ENCODE measurements at places on chromosomes 3 and 15. TPM values are rescaled to one million over a fixed set of nuclear protein-coding genes. Genes with fewer than 3 reads are reported as not detected.
A peak's percentile ranks its signal among the peaks of the same experiment; 100 is the strongest.

TEX9 gene
- total RNA-seq = 11.5 TPM

MLF1 gene
- 12.7 TPM for total RNA-seq

WDR49 gene
- 0.39 TPM for total RNA-seq

FXR1 gene
- total RNA-seq = 166 TPM

DNA sequence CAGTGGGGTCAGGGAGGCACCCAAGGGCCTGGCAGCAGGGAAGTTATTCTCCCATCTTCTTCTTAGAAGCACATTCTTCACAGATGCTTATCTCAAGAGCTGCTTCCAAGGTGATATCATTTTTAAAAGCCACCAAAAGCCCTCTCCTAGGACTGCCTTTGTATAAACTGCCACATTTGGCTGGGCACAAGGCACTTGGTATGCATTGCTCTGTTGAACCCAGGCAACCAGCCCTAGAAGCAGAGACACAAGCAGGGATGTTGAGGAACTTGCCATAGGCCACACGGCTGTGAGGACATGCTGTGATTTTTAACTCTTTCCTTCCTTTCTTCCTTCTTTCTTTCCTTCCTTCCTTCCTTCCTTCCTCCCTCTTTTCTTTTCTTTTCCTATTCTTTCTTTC is 7.4 kb upstream of the SLC6A1 start:
- no peak for DNase-seq
- no peak overlapping the region for H3K27ac ChIP-seq
- H3K36me3 ChIP-seq = no peaks in the 10 kb centered on the region
- H3K4me3 ChIP-seq = no peak overlapping the region

DNA sequence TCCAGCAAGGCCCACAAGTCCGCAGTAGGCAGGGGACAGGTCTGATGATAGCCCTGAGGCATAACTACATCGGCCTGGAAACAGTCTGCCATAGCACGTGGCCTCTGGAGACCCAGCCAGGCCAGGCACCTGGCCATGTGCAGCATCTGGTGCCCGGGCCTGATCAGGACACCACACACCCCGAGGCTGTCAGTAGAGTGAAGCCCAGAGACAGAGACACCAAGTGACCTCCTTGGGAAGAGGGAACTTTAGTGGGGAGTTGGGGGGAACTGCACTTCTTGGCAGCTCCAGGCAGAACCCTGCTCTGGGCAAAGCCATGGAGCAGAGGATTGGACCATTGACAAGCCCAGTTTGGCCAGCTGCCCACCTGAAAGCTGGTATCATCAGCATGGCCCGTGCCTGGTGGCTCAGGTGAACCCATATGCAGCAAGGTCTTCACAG is 1.2 kb downstream of the SHISA5 start:
- H3K4me1 ChIP-seq = peaks cover 3% of the 10 kb centered on the region
- no peaks in the 10 kb centered on the region for H3K36me3 ChIP-seq
- H3K4me3 ChIP-seq = no peak overlapping the region
- H3K27me3 ChIP-seq = no peaks in the 10 kb centered on the region
- no peak overlapping the region for H3K27ac ChIP-seq
- DNase-seq = peak; percentile 89

- DNase-seq = no peak
- no peaks in the 10 kb centered on the region for H3K4me1 ChIP-seq
- H3K4me3 ChIP-seq = no peak overlapping the region
- no peaks in the 10 kb centered on the region for H3K36me3 ChIP-seq
Measured at GRCh38 chr3:43221076-43221475, 65.3 kb upstream of the SNRK start.

DNA sequence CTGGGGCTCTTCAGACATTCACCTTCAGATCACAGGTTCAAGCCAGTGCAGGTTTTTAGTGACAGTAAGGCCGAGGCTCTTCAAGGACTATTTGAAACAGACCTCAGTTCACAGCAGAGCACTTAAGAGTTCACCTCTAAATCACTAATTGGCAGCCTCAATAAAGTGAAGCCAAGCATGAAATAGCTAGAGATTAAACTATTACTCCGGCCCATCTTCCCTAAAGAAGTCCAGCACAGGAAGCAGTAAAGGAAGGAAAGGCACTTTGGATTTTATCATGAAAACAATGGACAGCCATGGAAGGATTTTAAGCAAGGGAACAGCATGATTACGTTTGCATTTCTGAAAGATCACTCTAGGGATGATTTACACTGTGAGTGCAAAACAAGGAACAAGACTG is 27.6 kb upstream of the ARL6 start:
- H3K27me3 ChIP-seq = no peaks in the 10 kb centered on the region
- H3K4me1 ChIP-seq = no peaks in the 10 kb centered on the region
- H3K27ac ChIP-seq = no peak overlapping the region
- H3K36me3 ChIP-seq = no peaks in the 10 kb centered on the region
- no peak for DNase-seq

DNA sequence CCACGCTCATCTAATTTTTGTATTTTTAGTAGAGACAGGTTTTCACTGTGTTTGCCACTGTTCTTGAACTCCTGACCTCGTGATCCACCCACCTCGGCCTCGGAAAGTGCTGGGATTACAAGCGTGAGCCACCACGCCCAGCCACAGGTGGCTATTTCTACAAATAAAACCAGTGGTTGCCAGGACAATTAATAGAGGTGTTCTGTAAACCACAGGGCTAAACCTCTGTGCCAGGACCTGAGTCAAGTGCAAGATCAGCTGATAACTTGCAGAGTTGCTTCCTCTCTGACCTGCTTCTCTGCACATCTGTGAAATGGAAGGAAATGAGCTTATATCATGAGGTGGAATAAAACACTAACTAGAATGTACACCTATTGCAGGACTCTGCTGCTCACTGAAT is 72.8 kb downstream of the CD200R1L start:
- no peak overlapping the region for H3K27ac ChIP-seq
- no peak overlapping the region for H3K4me3 ChIP-seq
- DNase-seq = no peak
- peaks cover 6% of the 10 kb centered on the region for H3K27me3 ChIP-seq

DNA sequence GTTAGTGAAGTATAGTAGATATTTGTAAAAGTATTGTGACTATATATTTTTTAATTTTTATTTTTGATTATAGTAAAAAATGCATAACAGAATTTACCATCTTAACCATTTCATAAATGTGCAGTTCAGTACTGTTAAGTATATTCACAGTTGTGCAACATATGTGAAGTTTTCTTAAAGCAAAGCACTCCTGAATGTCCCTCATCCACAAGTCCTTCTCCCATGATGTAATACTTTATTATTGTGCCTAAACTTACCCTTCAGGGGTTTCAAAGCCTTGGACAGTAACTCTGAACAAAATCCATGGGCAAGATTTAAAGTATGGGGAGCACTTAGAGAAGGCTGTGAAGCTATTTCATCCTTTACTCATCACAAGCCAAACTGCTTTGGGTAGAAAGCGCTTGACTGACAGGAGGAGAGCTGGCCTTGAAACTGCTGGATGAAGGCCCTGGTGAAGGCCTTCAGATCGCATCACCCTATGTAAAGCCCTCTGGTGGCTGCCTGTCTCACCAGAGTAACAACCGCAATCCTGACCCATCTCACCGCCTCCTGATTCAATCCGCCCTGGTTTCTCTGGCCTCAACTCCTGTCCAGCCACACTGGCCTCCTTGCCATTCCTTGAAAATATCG is 28.0 kb downstream of the LSM3 start:
- no peak overlapping the region for H3K27ac ChIP-seq
- H3K4me1 ChIP-seq = peaks cover 42% of the 10 kb centered on the region
- H3K27me3 ChIP-seq = no peaks in the 10 kb centered on the region
- no peak overlapping the region for H3K4me3 ChIP-seq
- no peak for DNase-seq

DNA sequence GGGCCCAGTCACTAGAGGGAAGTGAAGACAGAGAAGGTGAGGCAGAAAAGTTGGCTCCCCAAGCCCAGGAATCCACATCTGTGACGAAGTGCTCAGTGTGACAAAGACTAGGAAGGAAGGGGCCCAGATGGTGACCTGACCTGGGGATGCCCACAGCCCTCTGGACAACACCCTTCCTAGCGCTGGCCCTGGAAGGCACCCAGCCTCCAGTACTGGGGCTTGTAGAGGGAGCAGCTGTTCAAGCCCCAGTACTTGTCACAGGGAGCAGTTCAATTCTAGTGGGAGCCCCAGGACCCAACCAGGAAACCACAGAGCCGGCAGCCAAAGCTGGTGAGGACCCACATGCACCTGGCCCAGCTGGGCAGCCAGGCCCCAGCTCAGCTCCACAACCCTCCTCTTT is 190.8 kb downstream of the XXYLT1 start:
- no peak overlapping the region for H3K27ac ChIP-seq
- no peak overlapping the region for H3K4me3 ChIP-seq
- H3K27me3 ChIP-seq = no peaks in the 10 kb centered on the region

DNA sequence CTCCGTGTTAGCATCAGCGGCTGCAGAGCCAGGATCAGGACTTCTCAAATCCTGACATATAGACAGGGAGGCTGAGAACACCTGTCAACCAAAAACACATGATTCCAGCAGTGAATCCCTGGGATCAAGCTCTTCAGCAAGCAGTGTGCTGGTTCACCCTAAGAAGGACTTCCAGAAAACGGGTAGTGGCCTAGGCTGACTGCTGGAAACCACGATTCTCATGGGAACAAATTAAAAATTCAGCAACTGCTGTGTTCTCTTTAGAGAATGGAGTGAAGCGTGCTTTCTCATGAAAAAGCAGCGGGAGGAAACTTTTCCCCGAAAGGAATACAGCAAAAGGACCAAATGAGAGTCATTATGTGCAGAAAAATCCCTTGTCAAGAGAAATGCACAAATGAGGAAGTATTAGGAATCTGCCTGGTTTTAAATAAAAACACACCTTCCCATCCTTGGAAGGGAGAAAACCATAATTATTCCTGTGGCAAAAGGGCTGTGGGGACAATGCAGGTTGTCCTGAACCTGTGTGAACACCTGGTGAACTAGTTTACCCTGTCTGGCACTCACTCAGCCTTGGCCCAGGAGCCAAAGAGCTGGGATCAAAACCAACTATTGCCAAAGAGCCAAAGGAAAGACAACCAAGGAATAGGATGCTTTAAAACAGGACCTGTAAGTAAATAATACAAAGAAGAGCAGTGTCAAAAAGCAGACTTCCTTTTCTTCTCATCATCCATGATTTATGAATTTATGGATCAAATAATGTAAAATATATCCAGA is 13.4 kb downstream of the IL12A start:
- H3K27me3 ChIP-seq = no peaks in the 10 kb centered on the region
- no peak overlapping the region for H3K27ac ChIP-seq
- no peak for DNase-seq
- no peak overlapping the region for H3K4me3 ChIP-seq
- no peaks in the 10 kb centered on the region for H3K4me1 ChIP-seq

DNA sequence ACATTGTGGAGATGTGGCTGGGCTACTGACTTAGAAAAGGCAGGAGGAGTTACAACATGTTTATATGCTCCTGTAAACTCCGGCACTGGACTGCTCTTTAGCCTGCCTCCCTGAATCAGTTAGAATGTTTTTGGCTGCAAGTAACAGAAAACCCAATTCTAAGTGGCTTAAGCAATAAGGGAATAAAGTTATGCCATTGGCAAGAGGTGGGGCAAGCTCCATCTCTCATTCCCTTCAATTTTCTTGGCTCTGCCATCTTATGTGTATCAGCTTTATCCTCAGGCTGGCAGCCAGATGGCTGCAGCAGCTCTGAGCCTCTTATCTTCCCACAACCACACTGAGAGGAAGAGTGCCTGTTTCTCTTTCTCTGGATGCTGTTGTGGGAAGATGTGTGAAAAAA is 22.4 kb upstream of the MEIS2 start:
- H3K36me3 ChIP-seq = no peaks in the 10 kb centered on the region
- DNase-seq = peak; percentile 26
- no peak overlapping the region for H3K4me3 ChIP-seq
- H3K4me1 ChIP-seq = peaks cover under 1% of the 10 kb centered on the region
- no peak overlapping the region for H3K27ac ChIP-seq

DNA sequence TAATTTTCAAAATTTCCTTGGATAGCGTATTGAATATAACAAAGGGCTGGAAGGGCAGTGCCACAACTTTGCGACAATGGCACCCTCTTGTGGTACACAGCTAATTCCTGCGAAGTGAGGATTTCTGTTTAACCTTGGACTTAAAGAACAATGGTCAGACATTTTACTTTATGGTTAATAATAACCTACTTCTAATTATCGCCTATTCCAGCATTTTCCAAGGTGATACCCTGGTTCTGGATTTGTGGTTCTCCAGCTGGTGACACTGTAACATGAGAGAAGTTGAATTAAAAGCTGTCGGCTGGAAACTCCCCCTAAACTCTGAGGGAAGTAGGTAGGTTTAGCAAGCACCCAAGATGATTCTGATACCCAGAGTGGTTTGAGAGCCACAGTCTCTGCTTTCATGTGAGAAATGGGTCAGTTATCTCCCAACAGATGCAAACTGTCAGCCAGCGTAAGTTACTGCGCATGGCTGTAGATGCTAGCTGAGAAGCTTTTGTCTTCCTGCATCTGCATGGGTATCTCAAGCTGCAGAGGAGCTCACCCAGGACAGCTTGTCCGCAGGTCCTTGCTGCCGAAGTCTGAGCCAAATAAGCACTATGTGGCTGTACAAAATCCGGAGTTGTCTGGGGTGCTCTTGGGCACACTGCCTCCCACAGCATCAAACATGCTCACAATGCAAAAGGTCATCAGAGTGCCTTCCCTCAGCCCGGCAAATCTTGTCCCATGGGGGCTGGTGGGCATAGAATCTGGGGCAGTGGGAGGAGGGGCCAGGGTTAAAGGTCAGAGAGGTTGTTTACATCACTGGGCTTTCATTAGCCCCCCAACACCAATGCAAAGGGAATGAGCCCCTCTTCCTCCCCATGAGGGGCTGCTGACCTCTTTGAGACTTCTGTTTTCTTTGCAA is 6.6 kb upstream of the CHSY1 start:
- no peaks in the 10 kb centered on the region for H3K27me3 ChIP-seq
- DNase-seq = peak; percentile 88
- no peak overlapping the region for H3K4me3 ChIP-seq

- no peak overlapping the region for H3K4me3 ChIP-seq
- H3K36me3 ChIP-seq = no peaks in the 10 kb centered on the region
- H3K27me3 ChIP-seq = no peaks in the 10 kb centered on the region
Measured at GRCh38 chr15:91889111-91889815, 35.8 kb downstream of the SLCO3A1 start.

DNA sequence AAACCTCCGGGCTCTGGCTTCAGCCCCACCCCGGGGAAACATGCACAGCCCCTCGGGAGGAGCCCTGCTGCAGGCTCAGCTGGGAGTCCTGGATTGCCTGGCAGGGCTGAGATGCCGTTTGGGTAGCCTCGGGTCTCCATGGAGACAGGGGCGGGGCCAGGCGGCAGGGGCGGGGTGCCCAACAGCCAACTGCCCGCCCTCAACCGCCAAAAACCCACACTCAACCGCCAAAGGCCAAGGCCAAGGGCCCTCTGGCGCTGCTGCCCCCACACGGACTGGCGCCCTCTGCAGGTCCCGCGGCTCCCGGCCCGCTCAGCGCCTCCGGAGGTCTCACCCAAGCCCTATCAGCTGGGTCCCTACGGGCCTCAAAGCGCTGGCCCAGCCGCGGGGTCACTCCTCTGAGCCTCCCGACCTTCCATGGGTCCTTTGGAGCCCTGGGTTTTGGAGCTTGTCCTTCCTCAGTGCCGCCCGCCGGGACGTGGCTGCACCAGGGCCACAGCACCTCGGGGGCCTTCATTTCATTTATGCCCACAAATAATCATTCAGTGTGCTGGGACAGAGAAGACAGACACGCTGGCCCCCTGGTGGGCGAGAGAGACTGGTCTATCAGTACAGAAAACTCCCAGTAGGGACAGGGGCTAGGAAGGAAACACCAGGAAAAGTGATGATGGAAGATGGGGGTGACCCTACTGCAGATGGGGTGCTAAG is 33.5 kb upstream of the ACAD9 start:
- H3K27ac ChIP-seq = no peak overlapping the region
- H3K36me3 ChIP-seq = no peaks in the 10 kb centered on the region
- peaks cover 10% of the 10 kb centered on the region for H3K4me1 ChIP-seq
- peak overlapping the region; percentile 5 for H3K4me3 ChIP-seq
- peak; percentile 91 for DNase-seq
- H3K27me3 ChIP-seq = no peaks in the 10 kb centered on the region

All from adrenal gland (tissue), 19 donors.